Cardiac muscle cell (in vitro differentiated cells and primary cell): ENCODE measurements at places on chromosomes 1 and 21. TPM values are rescaled to one million over a fixed set of nuclear protein-coding genes. Genes with fewer than 3 reads are reported as not detected.

GRCh38 chr1:223843934-223844786 lies 1.6 kb downstream of the TP53BP2 start:
- no peak for DNase-seq

DNA sequence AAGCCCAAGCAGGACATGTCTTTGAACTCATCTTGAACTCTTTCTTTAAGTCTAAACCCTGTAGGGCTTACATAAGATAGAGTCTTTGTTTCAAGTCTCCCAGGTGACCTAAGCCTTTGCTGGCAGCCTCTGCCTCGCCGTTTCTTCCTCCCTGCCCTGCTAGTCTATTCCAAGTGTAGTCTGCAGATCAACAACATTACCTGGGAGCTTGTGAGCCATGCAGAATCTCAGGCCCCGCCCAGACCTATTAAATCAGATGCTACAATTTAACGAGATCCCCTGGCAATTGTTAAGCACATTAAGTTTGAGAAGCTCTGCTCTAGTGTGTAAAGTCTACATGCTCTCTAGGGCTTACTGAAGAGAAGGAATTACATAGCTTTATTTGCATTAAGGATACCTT lies 271.6 kb downstream of the PBX1 start:
- no peak for DNase-seq

GRCh38 chr1:68313735-68314134 lies 81.4 kb upstream of the WLS start:
- DNase-seq: no peak

DNA sequence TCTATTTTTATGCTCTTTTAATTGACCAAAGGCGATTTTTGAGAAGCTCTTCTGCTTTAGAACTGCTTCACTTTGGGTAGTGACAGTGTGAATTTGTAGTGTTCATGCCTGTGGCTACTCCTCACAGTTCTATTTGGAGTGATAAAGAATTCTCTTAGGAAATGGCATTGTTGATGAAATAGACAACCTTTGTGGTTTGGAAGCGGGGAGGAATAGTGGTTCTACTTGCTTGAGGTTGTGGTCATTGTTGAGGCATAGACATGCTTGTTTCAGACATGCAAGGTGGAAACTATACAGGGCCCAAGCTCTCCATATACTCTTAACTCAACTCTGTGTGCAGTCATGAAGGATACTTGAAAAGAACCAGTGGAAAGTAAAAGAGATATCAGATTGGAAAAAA lies 481.1 kb upstream of the NEGR1 start:
- no peak for DNase-seq

Gene CYP2J2
- polyA plus RNA-seq: 3.4 and 7.7 TPM in 2 replicates

DNA sequence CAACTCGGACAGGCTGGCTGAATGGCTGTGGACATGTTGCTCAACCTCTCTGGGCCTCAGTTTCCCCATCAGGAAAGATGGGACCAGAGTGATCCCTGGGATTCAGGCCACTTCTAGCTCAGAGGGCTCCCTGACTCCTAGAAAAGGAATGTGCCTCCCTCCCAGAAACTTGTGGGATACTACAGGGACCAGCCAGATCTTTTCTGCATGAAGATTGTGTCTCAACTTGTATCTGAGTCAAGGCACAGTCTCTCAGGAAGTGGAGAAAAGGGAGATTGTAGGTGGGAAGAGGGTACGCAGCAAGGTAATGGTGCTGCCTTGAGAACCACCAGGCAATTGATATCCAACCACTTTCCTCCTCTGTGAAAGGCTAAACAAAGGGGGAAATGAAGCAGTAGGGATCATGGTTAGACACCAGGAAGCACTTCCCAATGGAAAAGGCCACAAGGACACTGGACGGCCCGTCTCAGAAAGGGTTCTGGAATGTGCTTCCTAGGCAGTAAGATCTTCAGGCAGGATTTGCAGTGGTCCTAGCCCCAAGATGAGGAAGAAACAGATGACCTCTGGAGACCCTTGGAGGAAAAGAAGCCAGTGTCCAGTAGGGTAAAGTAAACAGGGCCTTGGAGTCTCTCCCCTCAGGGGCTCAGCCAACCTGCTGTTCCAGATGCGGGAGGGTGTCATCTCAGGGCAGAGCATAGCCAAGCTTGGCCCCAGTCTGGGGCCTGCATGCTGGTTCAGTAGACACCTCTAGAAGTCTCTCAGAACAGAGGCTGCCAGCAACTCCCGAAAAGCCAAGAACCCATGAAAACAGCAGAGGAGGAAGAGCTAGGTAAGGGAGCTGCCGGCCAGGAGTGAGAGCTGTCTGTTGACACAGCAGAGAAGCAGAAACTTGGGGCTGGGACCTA lies 16.8 kb downstream of the IFFO2 start:
- no peak for DNase-seq

DNA sequence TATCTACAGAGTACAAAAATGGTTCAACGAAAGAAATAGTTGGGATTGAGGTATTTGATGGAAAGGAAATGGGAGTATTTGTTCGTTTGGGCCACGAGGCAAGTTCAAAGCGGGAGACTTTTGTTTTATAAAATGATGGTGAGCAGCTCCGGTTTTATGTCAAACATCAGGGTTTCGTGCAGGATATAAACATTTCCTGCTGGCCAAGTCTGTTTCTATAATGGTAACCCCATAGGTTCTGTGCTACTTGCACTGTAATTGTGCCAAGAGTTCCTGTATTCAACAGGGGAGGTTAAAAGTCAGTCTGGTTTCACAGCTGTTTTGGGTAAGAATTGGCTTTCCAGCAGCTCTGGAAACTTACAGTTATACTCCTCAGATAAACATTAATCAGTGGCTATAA lies 290.3 kb upstream of the NRIP1 start:
- DNase-seq: no peak

GRCh38 chr1:39292401-39292800 lies 87.9 kb downstream of the MACF1 start:
- DNase-seq: no peak

DNA sequence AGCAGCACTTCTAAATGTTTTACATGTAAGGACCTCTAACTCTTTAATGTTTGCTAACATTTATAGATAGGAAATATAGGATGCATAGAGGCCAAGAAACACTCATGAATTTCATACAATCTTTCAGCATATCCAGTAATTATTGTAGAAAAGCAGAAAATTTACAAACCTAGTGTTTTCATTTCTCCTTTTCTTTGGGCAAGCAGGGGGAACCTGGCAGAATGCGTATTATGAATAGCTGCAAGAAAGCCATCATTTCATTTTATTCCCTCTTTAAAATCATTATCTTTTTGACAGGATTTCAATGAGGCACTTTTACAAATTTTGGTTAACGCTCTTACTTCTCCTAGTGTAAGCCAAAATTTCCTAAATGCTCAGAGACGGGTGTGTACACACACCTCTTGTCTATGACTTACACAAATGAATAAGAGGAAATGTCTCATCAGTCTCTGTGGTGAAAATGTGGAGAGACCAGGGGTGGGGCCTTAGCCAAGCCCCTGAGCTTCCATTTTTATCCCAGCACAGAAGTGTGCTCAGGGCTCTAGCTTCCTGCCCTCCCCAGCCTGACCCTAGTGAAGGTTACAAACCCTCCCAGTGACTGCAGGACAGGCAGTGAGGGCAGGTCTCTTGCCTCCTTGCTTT lies 91.6 kb downstream of the LRRC8C start:
- peak; percentile 43 for DNase-seq

Gene TDRD10
- polyA plus RNA-seq: 0.54 and 1.0 TPM in 2 replicates

Gene SMIM1
- 25.8 and 39.3 TPM in 2 replicates for polyA plus RNA-seq

- DNase-seq: no peak
Observed at GRCh38 chr1:110136911-110137310, 13.4 kb upstream of the SLC6A17 start.

DNA sequence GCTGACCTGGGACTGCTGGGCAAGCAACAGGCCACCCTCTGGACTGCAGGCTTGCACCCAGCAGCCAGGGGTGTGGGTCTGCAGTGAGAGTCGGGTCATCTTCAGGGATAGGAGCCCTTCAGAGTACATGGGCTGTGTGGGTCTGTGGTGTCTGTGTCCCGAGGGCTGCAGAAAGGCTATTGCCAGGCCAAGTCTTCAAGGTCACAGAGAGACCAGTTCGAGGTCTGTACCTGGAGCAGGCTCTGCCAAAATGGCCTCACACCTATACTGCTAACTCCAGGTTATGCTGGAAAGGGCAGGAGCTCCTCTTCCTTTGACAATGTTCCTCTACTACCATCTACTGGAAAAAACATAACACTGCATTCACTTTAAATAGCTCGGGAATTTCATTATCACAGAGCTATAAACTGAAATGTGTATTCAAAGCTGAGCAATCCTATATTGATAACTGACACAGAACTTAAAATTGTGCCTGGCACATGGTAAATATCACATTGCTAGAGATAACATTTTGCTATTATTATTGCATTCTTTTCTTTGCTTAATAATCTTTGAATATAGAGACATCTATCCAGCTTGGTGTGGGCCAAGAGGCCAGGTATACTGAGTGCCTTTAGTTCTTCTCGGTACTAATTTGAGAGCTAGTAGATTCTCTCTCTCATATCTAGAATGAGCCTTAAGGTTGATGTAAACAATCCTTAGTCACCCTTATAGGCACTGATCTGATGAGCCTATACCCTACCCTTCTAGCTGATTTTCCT lies 6.9 kb upstream of the DNAH14 start:
- peak; percentile 52 for DNase-seq

- peak; percentile 50 for DNase-seq
Observed at GRCh38 chr1:87330057-87330884, 1.6 kb downstream of the LMO4 start.

DNA sequence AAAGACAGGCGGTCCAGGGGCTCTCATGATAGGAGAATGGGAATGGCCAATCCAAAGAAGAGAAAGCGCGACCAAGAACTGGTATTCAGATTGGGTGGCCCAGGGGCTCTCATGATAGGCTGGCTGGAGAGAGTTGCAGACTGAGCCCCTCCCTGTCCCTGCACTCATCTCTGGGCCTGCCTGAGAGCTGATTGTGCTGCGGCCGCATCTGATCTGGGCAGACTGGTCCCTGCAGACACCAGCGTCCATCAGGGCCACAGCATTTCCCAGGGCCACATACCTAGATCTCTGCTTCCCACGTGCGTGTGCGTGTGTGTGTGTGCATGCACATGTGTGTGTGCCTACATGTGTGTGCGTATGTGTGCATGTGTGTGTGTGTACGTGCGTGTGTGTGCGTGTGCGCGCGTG lies 30.4 kb upstream of the MAN1C1 start:
- DNase-seq: peak; percentile 49
